ENCODE measurements at places on chromosomes 5 and 9.
A peak's percentile ranks its signal among the peaks of the same experiment; 100 is the strongest.

DNA sequence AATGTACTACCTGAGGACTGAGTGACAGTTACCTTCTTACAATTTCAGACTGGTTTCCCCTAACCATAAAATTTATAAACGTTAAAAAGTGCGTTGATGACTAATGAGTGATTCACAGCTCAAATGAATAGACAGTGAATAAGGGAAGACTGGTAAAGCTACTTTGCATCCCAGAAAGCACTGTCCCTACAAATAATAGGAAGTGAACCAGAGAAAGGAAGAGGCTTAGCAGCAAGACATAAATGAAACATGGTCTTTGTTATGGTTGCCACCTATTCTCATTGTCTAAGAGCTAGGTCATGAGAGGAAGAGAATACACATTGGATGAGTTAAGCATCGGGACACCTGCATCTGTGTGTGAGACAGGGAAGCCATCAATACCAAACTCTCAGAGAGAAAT is 849.2 kb downstream of the TAF11L14 start:
- no peak for DNase-seq

- no peak for DNase-seq
These were observed 47.4 kb upstream of the IL12B start for GRCh38 chr5:159377653-159378052.

- no peak for DNase-seq
These were observed 415.3 kb downstream of the MAN2A1 start for GRCh38 chr5:110104726-110105669.

GRCh38 chr5:34841816-34842215 is 2.9 kb downstream of the TTC23L start:
- no peak for DNase-seq

- no peak for DNase-seq
These were observed 51.5 kb upstream of the SAP30L start for GRCh38 chr5:154394307-154394706.

- DNase-seq: no peak
These were observed 177.1 kb downstream of the DMAC1 start for GRCh38 chr9:7622481-7622880.

GRCh38 chr9:119818726-119819435 is 449.6 kb upstream of the BRINP1 start:
- no peak for DNase-seq

DNA sequence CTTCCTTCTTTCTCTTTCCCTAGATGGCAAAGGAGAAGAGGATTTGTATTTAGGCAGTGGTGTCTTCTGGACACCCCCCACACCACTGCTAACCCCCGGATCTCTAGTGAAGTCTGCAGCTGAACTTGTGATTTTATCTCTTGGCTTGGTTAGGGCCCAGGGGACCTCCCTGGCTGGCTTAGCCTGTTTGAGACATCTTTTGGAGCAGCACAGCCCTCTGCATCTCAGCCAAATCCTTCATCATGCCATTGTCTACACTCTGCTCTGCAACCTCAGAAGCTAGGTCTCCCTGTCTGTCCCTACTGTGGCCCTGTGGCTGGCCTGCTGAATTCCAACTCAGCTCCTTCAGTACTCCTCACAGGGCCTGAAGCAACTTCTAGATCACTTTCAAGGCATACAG is 81.7 kb downstream of the MUSK start:
- DNase-seq: no peak

DNA sequence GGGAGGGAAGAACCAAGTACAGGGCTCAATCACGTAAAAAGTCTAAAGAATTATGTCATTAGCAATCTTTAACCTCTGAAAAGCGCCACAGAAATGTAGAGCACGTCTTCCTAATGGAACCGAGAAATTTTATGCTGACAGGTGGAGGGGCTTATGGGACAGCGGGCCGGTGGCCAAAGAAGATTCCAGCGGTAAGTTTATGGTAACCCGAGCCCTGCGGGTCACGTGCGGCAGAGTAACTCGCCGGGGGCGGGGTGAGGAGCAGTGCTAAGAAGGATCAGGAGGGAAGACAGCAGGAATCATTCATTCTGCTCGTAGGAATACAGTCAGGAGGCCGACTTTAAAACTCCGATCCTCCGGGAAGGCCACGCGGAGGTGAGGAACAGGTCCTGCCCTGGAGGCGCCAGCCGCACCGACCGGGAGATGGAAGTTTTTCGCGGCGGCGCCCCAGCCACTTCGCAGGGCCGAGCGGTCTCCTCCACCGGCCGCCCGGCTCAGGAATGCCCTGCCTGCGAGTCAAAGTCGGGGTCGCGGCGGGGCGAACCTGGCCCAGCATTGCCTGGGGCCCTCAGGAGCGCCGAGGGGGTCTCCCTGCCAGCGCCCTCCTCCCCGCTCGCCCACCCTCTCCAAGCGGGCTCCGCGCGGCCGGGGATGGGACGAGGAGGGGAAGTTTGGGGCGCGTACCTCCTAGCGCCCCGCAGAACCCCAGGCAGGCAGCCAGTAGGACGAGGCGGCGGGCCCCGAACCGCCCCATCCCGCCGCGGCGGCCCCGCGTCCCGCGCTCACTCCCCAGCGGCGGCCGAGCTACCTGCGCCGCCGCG is 101.8 kb downstream of the ESM1 start:
- DNase-seq: peak; percentile 19

DNA sequence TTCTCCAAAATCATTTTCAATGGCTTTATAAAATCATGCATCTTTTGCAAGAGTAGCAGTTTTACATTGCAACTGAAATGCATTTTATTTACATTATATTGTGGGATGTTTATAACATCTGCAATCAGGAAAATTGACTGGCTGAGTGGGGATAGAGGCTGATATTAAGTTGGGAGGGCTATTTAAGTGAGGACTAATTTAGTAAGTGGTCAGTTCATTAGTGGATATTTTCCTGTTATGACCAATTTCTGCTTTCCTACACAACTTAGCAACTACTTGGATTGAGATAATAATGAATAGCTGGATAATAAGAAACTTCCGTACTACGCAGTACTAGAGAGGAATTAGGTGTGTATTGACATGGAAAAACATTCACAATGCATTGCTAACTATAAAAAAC is 92.9 kb upstream of the SSBP2 start:
- no peak for DNase-seq

- no peak for DNase-seq
These were observed 19.9 kb downstream of the DTWD2 start for GRCh38 chr5:118968406-118968911.

GRCh38 chr5:67204821-67205220 is 8.2 kb upstream of the CD180 start:
- DNase-seq: no peak

- DNase-seq: no peak
These were observed 173.9 kb downstream of the WDR70 start for GRCh38 chr5:37552770-37553719.

- DNase-seq: no peak
These were observed 55.9 kb upstream of the ERCC6L2 start for GRCh38 chr9:95819636-95820035.

DNA sequence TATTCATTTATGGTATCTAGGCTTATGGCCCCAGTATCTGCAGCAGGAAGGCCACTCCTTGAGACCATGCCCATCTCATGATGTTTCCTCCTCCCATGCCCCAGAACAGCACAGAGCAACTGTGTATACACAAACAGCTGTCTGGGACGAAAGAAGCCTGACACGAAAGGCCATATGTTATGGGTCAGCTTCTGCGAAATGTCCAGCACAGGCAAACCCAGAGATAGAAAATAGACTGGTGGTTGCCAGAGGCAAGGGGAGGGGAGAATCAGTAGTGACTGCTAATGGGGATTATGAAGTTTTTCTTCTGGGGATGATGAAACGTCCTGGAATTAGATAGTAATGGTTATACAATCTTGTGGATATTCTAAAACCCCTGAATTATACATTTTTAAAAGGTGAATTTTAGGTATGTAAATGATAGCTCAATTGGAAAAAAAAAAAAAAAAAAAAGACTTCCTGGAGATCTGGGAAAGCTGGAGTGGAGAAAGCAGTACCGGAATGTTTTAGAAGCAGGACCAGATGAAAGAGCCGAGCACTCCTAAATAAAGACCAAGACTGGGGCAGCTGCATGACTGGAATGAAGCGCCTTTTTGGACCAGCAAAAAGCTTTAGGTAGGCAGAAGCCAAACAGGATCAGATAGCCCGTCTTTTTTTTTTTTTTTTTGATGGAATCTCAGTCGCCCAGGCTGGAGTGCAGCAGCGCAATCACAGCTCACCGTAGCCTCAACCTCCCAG is 29.2 kb downstream of the PCDHGC5 start:
- no peak for DNase-seq

DNA sequence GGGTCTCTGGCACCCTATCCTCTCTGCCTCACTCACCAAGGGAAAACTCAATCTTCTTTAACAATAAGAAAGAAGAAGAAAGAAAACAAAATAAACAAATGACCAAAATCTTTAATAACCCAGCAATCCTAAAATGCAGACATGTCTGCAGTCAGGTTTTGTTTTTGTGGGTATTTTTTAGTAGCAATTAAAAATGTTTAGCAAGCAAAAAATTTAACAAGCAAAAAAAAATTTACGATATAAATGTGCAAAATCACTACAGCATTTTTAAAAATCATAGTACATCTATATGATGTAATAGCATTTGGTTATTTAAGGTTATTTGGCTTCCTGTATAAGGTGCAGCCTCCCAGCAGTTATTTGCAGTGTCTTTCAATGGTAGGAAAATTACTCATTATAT is 151.3 kb upstream of the MAP3K1 start:
- DNase-seq: no peak

DNA sequence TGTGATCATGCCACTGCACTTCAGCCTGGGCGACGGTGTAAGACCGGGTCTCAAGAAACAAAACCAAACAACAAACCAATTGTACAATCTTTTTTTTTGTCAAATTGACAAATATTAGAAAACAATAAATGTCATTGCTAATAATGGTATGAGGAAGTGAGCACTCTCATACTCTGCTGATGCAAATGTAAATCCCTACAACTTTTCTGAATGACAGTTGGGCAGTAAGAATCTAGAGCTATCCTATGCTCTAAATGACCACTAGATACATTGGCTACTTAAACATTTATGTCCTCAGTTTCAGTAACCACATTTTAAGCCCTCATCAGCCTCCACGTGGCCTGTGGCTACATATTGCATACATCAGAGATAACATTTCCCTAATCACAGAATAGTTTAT is 256.2 kb downstream of the FER start:
- no peak for DNase-seq

DNA sequence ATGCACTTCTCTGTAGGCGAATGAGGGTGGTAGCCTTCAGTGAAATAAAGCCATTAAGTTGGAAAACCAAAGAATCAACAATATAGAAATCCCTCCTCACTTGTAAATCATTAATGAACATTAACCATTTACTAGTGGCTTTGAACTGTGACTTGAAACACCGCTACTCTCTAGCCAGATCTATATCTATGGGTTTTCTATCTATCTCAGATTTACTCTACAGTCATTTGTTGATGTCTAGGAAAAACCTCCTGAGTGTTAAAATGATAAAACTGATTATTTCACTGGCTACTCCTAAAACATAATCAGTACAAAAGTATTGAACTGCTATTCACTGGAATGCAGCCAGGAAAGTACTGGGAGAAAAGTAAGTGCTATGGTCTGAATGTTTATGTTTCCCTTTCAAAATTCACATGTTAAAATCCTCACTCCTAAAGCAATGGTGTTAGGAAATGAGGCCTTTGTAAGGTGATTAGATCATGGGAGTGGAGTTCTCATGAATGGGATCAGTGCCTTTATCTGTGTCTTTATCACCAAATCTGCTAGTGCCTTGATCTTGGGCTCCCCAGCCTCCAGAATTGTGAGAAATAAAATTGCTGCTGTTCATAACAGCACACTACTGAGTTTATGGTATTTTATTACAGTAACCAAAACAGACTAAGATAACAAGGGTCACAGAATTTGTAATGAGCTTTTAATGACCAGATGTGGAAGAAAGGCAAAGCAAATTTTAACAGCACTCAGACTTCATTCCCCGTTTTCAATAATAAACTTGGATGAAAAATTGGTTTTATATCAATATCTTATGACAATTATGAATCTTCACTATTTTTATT is 8.6 kb upstream of the OXCT1 start:
- DNase-seq: no peak

Measured in suppressor macrophage treated with lipopolysaccharide for 4 hours (primary cell).